ENCODE measurements at places on chromosomes 1 and 21.

GRCh38 chr1:47559944-47560695 is 122.3 kb downstream of the FOXD2 start:
- DNase-seq = no peak

- DNase-seq = no peak
These were observed 505.4 kb upstream of the ZP4 start for GRCh38 chr1:238396140-238396539.

DNA sequence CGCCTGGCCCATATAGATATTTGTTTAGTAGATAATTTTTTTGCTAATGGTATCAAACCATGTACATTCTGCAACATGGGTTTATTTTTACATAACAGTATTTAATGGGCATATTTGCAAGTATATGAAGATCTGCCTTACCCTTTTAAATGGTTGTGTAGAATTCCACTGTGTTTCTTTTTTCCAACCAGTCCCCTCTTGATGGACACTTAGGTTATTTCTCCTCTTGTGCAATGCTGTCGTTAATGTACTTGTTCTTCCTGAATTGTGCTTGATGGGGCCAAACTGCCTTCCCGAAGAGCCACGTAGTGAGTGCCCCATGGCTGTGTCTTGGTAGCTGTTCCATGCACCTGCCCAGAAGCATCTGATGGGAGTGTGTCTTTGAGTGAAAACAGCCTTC is 39.4 kb upstream of the EFHD2 start:
- DNase-seq = no peak

DNA sequence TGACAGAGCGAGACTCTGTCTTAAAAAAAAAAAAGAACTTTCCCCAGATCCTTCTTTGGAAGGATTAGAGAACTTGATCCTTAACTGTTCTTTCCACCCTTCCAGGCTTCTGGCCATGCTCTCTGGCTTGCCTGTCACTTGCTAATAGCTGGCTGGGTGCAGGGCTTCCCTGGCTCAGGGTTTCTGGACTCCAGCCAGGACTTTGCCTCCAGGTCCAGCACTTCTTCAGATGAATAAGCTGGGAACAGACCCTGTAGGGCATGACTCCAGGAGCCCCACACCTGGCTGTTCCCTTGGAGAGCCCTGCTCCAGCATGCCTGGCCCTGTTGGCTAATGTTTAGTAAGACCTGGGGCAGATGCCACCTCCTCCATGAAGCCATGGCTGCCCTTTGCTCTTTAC is 3.3 kb upstream of the NT5C1A start:
- DNase-seq = no peak

DNA sequence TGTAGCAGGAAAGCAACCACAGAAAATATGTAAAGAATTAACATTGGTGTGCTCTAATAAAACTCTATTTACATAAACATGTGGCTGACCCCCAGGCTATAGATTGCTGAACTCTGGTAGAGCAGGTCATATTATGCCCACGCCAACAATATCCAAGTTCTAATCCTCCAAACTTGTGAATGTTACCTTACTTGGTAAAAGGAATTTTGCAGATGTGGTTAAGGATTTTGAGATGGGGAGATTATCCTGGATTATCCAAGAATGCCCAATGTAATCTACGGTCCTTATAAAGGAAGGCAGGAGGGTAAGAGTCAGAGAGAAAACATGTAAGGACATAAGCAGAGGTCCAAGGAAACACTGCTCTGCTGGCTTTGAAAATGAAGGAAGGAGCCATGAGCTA is 201.0 kb downstream of the USH2A start:
- DNase-seq = no peak

DNA sequence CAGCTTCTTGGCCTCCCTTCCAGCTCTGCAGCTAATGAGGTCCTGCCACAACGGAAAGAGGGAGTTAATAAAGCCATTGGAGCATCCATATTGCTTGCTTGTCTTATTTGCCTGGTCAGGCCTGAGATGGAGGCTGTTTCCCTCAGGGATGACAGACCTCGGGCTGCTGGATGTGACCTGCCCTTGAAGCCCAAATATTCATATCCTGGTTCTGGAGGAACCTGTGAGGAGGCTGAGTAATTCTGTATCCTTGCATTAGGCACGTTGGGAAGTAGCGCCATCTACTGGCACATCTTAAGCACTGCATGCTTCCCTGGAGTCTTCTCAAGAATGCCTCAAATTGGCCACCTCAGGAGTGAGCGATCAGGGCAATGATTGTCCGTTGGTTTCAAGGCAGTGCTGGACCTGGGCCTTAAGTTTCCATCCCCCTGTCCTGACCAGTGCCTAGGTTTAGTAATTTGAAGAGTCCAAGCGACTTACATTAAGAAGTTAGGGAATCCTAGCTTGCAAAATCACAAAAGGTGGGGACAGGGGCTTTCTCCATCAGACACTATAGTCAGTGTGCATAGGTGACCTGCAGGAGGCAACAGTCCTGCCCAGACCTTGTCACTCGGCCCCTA is 13.8 kb upstream of the NASP start:
- DNase-seq = peak; percentile 33

DNA sequence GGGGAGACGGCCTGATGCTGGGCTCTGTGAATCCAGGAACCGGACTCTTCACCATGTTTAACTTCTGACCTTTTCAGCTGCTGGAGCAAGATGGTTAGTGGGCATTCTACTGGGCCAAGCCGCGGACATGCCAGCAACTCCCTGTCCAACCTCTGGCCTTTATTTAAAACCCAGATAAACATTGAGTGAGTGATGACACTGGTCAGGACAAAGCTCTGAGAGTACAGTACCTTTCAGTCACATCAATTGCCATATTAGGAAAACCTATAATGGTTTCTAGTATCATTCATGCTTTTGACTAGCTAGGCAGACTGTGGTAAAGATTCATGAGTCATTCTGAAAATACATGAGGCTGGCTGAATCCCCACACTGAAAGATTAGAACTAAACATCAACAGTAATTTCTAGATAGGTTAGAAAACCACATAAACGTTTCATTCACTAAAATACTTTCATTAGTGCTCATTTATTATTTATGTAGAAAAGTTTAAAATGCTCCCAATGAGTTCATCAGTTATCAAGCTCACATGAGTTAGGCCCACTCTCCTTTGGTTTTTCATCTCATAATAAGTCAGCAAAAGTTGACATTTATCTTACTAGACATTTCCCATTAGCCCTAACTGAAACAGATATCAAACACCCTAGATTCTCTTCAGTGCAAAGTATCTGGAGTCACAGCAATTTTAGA is 7.1 kb upstream of the ACTA1 start:
- no peak for DNase-seq

GRCh38 chr1:44609768-44610526 is 64.3 kb downstream of the TMEM53 start:
- DNase-seq = no peak

GRCh38 chr1:14788080-14788479 is 189.6 kb downstream of the KAZN start:
- no peak for DNase-seq

DNA sequence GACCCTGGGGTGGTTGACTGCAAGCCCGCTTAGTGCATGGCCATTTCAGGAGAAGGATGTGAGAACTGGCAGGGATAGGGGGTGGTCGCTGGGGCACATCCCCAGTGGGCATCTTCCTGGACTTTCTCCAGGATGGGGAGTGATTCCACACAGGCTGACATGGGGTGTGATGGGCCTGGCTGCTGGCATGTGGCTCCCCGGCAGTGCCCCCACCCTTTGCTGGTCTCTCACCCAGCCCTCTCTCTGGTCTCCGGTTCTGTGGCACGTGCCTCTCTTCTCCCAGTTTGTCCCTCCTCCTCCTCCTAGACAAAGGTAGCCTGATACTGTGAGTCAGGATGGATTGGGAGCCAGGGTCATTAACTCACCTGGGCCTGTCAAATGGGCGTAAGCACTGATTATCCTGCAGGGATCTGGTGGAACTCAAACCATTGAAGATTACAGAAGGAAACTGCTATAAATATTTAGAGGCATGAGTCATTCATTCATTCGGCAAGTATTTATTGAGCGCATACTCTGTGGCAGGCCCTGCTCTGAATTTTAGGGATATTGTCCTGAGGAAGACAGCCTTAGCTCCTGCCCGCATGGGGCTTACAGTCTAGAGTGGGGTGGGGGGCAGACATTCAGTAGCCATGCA is 23.6 kb upstream of the EPS8L3 start:
- no peak for DNase-seq

GRCh38 chr1:187626056-187626455 is 797.3 kb downstream of the PLA2G4A start:
- no peak for DNase-seq

- DNase-seq = peak; percentile 68
These were observed 2.8 kb downstream of the S100A6 start for GRCh38 chr1:153532769-153533599.

Measured in stimulated activated CD4-positive, alpha-beta T cell treated with anti-CD3 and anti-CD28 coated beads, Interleukin-15, amount 100 ng/mL, for 1 hour (primary cell).